Left lung (tissue), 14 donors: ENCODE measurements at places on chromosomes 2 and 18. TPM values are rescaled to one million over a fixed set of nuclear protein-coding genes. Genes with fewer than 3 reads are reported as not detected.

Gene G6PC2
- total RNA-seq: not detected

DNA sequence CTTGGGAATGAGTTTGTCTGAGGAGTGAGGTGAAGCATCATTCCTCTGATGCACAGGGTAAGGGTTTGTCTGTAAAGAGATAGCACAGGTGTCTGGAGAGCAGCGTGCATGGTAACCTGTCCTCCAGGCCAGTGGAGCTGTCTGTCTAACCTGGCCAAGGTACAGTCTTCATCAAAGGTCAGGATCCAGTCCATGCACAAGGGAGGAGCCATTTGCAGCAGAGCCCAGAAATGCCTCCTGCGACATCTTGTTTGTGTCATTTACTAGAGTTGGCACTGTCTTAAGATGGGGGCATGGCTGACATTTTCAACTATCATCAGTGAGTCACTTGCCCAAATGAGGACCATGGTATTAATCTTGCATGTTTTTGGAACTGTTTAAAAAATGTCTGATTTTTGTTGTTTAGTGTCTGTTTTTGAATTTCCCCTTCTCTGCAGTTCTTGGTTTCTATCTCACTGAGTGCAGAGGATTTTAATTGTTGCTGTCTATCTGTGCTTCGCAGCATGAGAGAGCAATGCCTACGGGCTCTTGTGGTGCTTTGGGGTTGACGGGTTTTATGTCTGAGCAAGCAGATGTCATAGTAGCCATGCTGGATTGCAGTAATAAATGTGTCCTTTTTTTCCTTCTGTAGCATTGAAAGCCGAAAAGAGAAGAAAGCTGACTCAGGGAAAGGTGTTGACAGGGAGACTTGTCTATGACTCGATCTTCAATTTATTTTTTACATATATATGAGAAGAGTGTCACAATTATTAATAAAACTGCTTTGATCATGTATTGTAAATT, 91.3 kb downstream of the DPP4 start:
- DNase-seq: no peak
- no peak overlapping the region for H3K4me3 ChIP-seq
- H3K4me1 ChIP-seq: no peaks in the 10 kb centered on the region
- H3K27ac ChIP-seq: no peak overlapping the region

- no peaks in the 10 kb centered on the region for H3K36me3 ChIP-seq
- H3K27me3 ChIP-seq: no peaks in the 10 kb centered on the region
- no peak for DNase-seq
- no peaks in the 10 kb centered on the region for H3K4me1 ChIP-seq
- no peak overlapping the region for H3K27ac ChIP-seq
Measured at GRCh38 chr2:75596784-75597183, 36.0 kb upstream of the EVA1A start.

GRCh38 chr2:234880551-234881211, 71.1 kb upstream of the SH3BP4 start:
- no peak overlapping the region for H3K27ac ChIP-seq
- H3K4me3 ChIP-seq: no peak overlapping the region
- H3K4me1 ChIP-seq: no peaks in the 10 kb centered on the region
- DNase-seq: no peak

DNA sequence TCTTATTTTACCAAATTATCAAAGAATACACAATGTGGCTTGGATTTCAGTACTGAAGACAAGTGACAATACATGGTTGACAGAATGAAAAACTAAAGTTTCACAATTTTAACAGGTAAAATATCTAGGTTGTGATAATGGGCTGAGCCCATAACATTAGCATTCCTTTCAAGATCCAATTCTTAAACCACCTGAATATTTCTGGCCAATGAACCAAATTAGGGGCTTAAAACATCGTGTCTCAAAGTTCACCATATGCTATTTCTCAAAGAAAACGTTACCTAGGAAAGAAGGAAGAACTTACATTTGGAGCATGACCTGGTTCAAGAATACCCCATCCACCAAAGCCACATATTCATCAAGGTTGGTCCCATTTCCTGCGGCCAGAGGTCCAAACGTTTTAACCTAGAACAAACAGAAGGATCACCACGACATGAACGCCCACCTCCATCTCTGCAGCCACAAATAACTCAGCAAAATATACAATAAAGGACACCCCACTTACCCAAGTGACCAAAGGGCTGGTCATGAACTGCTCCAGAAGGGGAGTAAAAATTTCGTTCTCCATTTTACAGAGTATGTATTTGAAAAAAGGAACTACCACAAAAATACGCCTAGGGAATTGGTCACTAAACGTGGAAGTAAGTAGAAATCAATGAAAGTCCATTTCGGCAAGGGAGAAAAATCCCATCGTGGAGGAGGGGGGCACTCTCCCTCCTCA, 984 bp downstream of the CCDC88A start:
- no peak for DNase-seq
- H3K27me3 ChIP-seq: no peaks in the 10 kb centered on the region
- peak overlapping the region; percentile 72 for H3K4me3 ChIP-seq
- H3K36me3 ChIP-seq: no peaks in the 10 kb centered on the region

GRCh38 chr2:20966061-20966595, 77.7 kb downstream of the APOB start:
- no peak for DNase-seq
- peaks cover 3% of the 10 kb centered on the region for H3K27me3 ChIP-seq
- H3K27ac ChIP-seq: no peak overlapping the region
- H3K4me1 ChIP-seq: no peaks in the 10 kb centered on the region
- no peak overlapping the region for H3K4me3 ChIP-seq

Gene HNMT
- total RNA-seq: 61.9 TPM

DNA sequence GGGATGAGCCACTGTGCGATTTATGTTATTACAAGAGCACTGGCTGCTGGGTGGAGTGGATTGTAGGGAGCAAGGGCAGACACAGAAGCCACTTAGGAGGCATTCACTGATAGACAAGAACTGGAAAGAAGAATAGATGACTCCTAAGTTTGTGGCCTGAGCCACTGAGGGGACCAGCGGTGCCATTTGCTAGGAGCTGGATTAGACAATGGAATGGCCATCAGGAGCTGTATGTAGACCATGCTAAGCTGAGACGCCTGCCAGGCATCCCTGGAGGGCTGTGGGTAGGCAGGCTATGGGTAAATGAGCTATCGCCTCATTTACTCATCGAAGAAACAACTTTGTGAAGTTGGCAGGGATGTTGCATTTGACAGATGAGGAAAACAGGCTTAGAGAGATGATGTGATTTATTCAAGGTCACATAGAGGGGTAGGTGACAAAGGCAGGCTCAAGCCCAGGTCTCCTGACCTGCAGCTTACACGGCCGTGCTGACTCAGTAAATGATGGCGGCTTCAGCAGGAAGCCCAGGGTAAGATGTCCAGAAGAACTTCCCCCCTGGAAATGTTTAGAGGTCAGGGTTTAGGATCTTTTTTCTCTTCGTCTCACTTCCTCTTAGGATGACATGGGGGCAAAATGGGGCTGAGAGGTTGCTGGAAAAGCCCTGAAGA, 2.8 kb downstream of the MFSD2B start:
- H3K27ac ChIP-seq: no peak overlapping the region
- peaks cover 6% of the 10 kb centered on the region for H3K4me1 ChIP-seq
- peaks cover 50% of the 10 kb centered on the region for H3K27me3 ChIP-seq
- no peak for DNase-seq
- no peak overlapping the region for H3K4me3 ChIP-seq

DNA sequence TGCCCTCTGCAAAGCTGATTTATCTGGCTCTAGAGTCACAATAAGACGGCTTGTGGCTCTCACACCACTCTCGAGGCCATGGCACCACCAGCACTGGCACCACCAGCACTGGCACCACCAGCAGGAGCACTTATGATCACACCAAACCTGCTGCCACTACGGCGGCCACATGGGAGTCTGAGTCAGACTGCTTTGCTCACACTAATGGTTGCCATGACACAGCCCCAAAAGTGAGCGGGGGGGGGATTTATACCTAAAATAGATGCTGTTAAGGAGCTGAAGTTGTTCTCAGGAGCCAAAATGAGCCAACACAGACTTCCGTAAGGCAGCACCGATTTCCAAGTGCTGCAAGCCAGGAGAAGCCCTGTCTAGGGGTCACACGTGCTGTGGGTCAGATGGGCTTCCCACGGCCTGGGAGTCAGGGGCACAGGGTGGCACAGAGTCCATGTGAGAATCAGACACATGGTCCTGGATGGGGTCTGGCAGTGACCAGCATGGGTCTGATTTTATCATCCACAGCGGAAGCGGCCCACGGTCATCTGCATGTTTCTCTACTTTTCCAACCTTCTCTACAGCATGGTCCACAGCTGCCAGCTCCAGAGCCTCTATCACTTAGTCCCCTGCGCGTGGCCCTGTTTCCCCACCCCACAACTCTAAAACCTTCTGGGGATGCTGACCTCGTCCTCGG, 16.7 kb downstream of the DNMT3A start:
- H3K36me3 ChIP-seq: peaks cover 13% of the 10 kb centered on the region
- no peaks in the 10 kb centered on the region for H3K27me3 ChIP-seq
- H3K4me3 ChIP-seq: no peak overlapping the region
- H3K27ac ChIP-seq: no peak overlapping the region
- H3K4me1 ChIP-seq: peaks cover 15% of the 10 kb centered on the region

- H3K4me1 ChIP-seq: peaks cover 12% of the 10 kb centered on the region
- no peak overlapping the region for H3K27ac ChIP-seq
- DNase-seq: no peak
- H3K36me3 ChIP-seq: no peaks in the 10 kb centered on the region
- H3K4me3 ChIP-seq: no peak overlapping the region
Measured at GRCh38 chr2:232525199-232525598, 761 bp upstream of the CHRND start.

DNA sequence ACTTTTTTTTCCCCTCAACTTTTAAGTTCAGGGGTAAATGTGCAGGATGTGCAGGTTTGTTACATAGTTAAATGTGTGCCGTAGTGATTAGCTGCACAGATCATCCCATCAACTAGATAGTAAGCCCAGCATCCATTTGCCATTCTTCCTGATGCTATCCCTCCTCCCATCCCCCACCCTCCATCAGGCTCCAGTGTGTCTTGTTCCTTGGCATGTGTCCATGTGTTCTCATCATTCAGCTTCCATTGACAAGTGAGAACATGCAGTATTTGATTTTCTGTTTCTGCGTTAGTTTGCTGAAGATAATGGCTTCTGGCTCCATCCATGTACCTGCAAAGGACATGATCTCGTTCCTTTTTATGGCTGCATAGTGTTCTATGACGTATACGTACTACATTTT, 47.2 kb upstream of the STON1 start:
- H3K27ac ChIP-seq: no peak overlapping the region
- no peak overlapping the region for H3K4me3 ChIP-seq
- no peaks in the 10 kb centered on the region for H3K27me3 ChIP-seq
- DNase-seq: no peak

DNA sequence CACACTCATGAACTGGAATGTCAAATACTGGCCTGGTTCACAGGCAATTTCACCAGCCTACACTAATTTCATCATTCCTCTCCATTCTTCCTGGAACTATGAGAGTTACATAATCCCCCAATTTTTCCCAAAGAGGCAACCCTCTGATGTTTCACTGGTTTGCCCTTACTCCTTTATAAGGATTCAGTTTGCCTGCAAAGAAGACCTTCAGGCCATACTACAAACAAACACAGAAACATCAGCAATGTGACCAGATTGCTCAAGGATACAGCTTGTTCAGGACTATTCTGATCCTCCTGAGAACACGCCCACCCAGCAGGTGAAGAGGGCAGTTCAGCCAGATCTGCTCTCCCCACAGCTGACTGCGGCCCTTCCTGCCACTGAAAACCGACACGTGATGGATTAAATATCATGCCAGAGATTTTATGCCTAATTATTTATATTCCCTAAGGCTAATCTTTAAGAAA, 215.5 kb downstream of the ETAA1 start:
- DNase-seq: no peak
- H3K4me1 ChIP-seq: no peaks in the 10 kb centered on the region
- H3K27me3 ChIP-seq: no peaks in the 10 kb centered on the region
- H3K4me3 ChIP-seq: no peak overlapping the region
- no peaks in the 10 kb centered on the region for H3K36me3 ChIP-seq
- H3K27ac ChIP-seq: no peak overlapping the region

DNA sequence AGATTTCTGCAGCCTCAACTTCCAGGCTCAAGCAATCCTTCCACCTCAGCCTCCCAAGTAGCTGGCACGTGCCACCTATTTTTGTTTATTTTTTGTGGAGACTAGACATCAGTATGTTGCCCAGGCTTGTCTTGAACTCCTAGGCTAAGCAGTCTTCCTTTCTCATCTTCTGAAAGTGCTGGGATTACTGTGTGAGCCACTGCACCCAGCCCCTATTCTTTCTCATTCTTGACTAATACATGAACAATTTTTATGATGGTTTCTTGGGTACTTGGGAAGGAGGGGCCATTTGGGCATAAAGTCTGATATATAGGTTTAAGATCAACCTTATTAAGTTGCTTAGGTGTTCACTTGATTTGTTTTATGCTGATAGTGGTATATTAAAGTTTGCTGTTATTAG, 26.2 kb downstream of the EPC2 start:
- no peaks in the 10 kb centered on the region for H3K36me3 ChIP-seq
- H3K27me3 ChIP-seq: no peaks in the 10 kb centered on the region
- no peak overlapping the region for H3K27ac ChIP-seq
- peaks cover 5% of the 10 kb centered on the region for H3K4me1 ChIP-seq
- no peak for DNase-seq

Gene ABCG8
- not detected for total RNA-seq

Gene WDR7
- 37.7 TPM for total RNA-seq

Gene GPR75
- 3.0 TPM for total RNA-seq

Gene ASXL3
- 3.1 TPM for total RNA-seq

- DNase-seq: no peak
- H3K4me3 ChIP-seq: peak overlapping the region; percentile 62
- no peaks in the 10 kb centered on the region for H3K36me3 ChIP-seq
- H3K27me3 ChIP-seq: no peaks in the 10 kb centered on the region
- H3K4me1 ChIP-seq: peaks cover 16% of the 10 kb centered on the region
Measured at GRCh38 chr18:7566244-7566566, 911 bp upstream of the PTPRM start.

DNA sequence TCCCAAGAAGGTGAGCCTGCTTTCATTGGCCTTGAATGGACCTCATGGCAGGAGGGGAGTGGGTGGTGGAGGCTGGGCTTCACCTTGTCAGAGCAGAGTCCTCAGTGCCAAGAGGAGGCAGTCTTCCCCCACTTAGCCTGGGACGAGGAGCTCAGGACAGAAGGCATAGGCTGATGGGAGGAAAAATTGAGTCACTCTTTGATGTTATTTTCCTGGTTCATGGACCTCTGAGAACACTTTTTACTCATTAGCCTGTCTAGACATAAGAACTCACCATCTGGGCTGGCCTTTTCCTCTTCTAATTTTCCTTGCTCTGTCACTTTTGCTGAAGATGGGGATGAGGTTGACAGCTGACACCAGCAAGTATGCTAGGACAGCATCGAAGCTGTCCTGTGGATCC, 225.7 kb upstream of the TNP1 start:
- no peak overlapping the region for H3K4me3 ChIP-seq
- no peak overlapping the region for H3K27ac ChIP-seq
- no peaks in the 10 kb centered on the region for H3K27me3 ChIP-seq

Gene IL1F10
- total RNA-seq: not detected

GRCh38 chr18:6601241-6601640, 128.3 kb upstream of the ARHGAP28 start:
- peaks cover 3% of the 10 kb centered on the region for H3K4me1 ChIP-seq
- H3K27ac ChIP-seq: no peak overlapping the region
- H3K36me3 ChIP-seq: no peaks in the 10 kb centered on the region
- no peaks in the 10 kb centered on the region for H3K27me3 ChIP-seq
- DNase-seq: no peak
- no peak overlapping the region for H3K4me3 ChIP-seq

GRCh38 chr18:3305354-3305762, 43.4 kb downstream of the MYL12B start:
- no peaks in the 10 kb centered on the region for H3K4me1 ChIP-seq
- H3K36me3 ChIP-seq: no peaks in the 10 kb centered on the region
- no peak overlapping the region for H3K4me3 ChIP-seq
- H3K27ac ChIP-seq: no peak overlapping the region
- peaks cover 5% of the 10 kb centered on the region for H3K27me3 ChIP-seq

GRCh38 chr18:59691996-59692395, 5.2 kb downstream of the CCBE1 start:
- H3K4me3 ChIP-seq: no peak overlapping the region
- peaks cover 40% of the 10 kb centered on the region for H3K27me3 ChIP-seq
- H3K4me1 ChIP-seq: no peaks in the 10 kb centered on the region
- H3K36me3 ChIP-seq: no peaks in the 10 kb centered on the region
- H3K27ac ChIP-seq: no peak overlapping the region
